HL-60 (cell line): ENCODE measurements at places on chromosomes 7 and 10.

GRCh38 chr7:121016966-121017365, 28.5 kb downstream of the CPED1 start:
- DNase-seq = no peak

- no peak for DNase-seq
These were observed 1.7 kb upstream of the KCNH2 start for GRCh38 chr7:150979713-150980390.

- DNase-seq = no peak
These were observed 194.0 kb downstream of the TAX1BP1 start for GRCh38 chr7:27933671-27934565.

GRCh38 chr7:116726713-116727431, 54.9 kb downstream of the MET start:
- no peak for DNase-seq

DNA sequence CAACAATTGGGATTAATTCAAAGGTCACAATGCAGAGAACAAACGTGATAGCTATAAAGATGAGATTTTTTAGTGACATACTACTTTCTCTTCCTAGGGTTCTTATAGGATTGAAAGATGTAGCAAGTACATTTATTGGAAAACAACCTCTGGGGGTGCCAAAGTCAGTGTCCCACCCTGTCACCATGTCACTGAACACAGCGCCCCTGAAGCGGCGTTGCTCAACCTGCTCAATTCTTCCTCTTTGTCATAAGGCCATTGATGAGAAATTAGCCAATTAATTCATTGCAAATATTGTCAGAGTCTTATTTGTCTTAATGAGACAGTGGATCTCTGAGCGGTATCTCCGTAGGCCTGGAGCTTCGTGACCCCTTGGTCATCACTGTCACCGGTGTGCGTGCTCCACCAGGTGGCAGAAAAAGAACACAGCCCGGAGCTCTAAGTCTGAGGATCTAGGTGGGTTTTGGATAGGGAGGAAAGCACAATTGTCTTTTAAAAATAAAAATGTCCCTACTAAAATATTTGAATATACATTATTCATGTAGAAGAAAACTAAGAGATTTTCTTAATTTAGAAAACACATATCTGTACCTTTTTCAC, 362.6 kb downstream of the PAXIP1 start:
- DNase-seq = no peak

DNA sequence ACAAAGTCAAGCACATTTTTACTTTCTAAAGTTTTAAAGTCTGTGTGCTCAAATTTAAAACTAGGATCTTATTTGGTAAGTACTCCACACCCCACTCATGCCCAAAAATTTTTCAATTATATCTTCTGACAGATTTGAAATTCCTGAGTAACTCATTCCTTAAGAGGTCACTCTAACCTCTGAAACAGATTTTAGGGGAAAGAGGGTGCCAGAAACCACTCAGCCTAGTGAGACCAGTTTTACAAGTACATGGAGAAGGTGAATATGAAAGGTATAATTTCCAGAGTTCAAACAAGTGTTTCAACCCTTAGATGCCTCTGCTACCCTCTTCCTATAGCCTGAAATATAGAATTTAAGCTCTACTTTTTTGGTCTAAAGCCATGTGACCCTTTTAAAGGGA, 79.2 kb downstream of the C7orf25 start:
- DNase-seq = no peak

- DNase-seq = no peak
These were observed 335.2 kb upstream of the SEMA3D start for GRCh38 chr7:85522070-85522469.

GRCh38 chr10:45452268-45452667, 78.3 kb downstream of the ALOX5 start:
- DNase-seq = no peak

GRCh38 chr10:50619882-50620281, 3.9 kb downstream of the SGMS1 start:
- DNase-seq = no peak
